ENCODE measurements at places on chromosomes 12 and 14.

- DNase-seq: no peak
These were observed 3.6 kb downstream of the AMN start for GRCh38 chr14:102926104-102926503.

GRCh38 chr14:85334316-85334715 lies 195.6 kb upstream of the FLRT2 start:
- no peak for DNase-seq

GRCh38 chr14:65422088-65422834 lies 9.7 kb downstream of the FUT8 start:
- no peak for DNase-seq

- DNase-seq: no peak
These were observed 56.7 kb upstream of the LRFN5 start for GRCh38 chr14:41549821-41550607.

DNA sequence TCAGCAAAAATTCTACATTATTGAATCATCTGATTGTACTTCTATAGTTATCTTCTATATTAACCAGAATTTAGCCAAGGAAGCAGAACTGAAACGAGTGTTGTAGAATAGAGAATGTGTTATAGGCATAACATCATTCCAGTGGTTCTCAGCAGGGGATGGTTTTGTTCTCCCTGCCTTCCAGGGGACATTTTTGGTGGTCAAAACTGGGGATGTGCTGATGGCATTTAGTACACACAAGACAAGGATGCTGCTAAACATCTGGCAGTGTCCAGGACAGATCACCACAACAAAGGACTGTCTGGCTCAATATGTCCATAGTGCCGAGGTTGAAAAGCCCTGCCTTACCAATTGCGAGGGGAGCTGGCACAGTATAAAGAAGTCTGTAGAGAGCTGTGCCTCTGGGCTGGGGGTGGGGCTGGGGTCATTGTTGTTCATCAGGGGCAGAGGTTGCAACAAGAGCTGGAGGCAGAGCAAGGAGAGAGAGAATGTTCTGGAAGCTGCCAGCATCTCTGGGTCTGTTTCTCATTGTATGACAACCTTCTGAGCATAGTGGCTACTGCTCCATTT lies 1472.8 kb downstream of the AACS start:
- DNase-seq: no peak

DNA sequence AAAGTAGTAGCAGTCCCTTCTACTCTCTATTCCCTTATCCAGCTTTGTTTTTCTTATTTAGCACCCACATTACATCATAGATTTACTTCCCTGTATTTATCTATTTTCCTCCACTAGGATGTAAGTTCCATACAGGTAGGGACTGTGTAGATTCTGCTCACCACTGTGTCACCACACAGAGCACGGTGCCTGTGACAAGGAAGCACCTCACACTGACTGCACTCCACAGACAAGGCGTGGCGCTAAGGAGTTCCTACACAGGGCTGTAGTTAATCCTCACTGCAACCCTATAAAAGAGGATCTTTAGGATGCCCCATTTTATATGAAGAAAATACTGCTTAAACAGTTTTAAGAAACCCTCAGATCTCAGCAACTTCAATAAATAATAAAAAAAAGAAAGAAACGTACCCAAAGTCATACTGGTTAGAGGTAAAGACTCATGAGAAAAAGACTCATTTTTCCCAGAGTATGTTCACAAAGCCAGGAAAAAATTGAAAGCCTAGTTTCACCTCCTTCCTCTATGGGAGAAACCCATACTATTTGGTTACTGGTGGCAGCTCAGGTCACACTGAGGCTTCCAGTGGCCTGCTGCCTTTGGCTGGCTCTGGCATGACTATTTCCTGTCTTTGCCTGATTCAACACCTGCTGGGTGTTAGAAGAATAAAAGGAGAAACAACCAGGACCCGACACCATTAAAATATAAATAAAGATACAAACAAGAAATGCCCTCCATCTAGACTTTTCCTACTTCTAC lies 36.9 kb downstream of the RAD9B start:
- DNase-seq: no peak

DNA sequence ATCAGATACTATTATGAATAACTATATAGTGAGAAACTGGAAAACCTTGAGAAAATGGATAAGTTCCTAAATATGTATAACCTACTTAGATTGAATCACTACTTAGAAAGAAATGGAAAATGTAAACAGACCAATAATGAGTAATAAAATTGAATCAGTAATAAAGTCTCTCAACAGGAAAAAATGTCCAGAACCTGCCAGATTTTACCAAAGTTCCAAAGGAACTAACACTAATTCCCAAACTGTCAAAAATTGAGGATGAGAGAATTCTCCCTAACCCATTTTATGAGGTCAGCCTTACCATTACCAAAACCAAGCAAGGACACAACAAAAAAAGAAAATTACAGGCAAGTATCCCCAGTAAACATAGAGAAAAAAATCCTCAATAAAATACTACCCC lies 272.0 kb downstream of the RPAP3 start:
- DNase-seq: no peak

GRCh38 chr14:20755037-20755436 lies 9.3 kb downstream of the EDDM3A start:
- no peak for DNase-seq

DNA sequence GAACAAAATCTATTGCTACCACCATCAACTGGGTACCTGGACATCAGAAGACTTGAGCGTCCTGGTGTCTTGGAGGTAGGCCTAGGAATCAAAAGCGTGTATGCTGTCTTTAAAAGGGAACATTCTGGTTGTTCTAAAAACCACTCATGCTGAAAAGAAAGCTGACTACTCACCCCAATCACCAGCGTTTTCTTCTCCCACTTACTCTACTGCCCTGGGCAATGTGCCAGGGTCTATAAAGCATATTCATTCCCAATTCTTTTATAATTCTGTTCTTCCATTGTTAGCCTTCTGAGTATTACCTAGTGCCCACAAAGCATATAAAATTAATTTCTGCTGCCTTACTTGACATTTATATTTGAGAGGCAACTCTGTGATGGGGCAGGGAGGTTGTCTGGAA lies 133.4 kb downstream of the KCNA5 start:
- no peak for DNase-seq

DNA sequence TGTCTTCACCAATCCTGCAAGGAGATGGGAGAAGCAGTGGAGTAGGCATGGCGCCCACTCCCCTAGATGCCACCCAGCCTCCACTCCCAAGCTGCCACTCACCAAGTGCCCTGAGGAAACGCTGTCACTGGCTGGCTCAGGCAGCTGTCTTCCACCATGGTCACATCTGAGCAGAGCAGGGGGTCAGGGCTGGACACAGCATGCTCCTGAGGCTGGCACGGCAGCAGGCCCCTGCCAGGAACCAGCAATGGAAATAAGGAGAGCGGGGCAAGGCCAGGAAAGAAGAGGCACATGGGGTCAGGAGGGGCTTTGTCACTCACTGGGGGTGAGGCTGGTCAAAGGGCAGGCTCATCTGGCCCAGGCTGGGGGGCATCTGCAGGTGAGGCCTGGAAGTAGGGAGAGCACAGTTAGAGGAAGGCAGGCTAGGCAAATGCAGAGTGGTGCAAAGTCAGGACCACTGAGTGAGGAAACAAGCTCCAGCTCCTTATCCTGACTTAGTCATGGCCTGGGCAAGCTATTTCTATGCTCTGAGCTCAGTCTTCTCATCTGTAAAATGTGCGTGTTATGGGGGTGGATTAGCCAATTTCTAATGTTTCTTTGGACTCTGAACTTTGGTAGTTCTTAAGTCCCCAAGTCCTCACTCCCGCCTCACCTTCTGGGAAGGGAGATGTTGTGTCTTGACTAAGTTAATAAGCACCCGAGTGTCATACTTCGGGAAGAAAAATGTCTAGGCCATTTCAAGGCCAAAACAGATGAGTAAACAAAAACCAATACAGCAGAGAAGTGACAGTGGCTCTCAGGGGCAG lies 8.0 kb downstream of the NAB2 start:
- no peak for DNase-seq

DNA sequence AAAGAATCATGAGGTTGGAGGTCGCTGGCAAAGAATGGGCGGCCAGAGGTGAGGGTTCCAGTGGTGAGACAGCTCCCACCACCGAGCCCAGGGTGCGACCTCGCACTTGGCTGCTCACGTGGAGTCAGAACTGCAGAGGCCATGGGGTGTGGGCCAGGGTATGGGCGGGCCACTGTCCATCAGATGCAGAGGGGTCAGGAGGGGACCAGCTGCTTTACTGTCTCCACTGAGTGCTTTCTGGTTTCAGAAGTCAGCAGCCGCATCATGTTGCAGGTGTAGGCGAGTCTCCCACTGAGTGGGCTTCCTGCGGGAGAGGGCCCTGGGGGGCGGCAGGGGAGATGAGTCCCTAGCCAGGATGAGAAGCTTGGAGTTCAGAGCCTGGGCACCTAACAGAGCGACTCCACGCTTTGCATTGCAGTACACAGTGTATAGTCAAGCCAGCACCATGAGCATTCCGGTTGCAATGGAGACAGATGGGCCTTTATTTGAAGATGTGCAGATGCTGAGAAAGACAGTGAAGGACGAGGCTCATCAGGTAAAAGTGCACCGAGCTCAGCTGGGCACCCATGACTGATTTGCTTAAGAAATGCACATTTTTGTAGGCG lies 46.9 kb upstream of the DYNC1H1 start:
- no peak for DNase-seq

DNA sequence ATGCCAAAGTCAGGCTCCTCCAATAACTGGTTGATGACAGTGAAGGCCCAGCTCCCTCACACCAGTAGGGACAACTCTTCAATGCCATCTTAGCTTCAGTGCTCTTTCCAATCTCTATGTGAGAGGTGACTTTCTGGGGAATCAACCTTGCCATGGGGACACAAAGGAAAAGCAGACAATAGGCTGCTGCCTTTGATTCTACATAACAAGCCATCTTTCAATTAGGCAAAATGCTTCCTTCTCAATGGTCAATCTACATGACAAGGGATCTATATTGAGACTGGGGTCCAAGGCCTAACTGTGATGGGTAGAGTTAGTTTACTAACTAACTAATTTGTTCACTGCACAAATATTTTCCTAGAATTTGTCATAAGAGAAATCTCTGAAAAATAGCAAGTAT lies 1417.5 kb upstream of the SEL1L start:
- no peak for DNase-seq

DNA sequence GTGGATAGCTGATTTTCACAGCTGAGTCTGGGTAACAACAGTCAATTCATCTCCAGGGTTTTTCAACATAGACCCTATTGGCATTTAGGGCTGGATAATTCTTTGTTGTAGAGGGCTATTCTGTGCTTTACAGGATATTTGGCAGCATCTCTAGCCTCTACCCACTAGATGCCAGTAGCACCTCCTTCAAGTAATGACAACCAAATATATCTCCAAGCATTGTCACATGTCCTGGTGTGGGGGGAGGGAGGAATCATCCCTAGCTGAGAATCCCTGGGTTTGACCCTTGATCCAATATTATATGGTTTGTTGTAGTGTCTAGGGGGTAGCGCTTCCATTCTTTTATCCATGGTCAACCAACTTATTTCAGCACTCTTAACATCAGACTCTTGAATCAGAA lies 157.2 kb downstream of the ANO4 start:
- DNase-seq: no peak

- no peak for DNase-seq
These were observed 21.5 kb upstream of the FAM181A start for GRCh38 chr14:93905623-93906022.

DNA sequence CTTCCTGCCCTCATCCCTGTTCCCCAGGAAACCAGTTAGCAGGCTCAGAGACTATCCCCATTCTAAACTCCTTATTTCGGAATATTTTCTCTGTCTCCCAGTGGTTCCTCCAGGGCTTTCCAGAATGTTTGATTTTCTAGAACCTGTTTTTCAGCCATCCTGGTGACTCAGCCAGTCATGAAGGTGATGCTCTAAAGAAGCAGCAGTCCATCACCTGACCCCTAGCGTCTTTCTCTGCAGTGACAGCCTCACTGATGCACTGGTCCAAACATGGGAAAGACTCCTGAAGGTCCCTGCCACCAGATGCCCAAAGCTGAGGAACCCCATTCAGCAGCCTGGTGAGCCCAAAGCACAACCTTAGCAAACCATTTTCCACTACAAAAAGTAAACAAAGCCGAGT lies 212.6 kb downstream of the PHETA1 start:
- DNase-seq: no peak

DNA sequence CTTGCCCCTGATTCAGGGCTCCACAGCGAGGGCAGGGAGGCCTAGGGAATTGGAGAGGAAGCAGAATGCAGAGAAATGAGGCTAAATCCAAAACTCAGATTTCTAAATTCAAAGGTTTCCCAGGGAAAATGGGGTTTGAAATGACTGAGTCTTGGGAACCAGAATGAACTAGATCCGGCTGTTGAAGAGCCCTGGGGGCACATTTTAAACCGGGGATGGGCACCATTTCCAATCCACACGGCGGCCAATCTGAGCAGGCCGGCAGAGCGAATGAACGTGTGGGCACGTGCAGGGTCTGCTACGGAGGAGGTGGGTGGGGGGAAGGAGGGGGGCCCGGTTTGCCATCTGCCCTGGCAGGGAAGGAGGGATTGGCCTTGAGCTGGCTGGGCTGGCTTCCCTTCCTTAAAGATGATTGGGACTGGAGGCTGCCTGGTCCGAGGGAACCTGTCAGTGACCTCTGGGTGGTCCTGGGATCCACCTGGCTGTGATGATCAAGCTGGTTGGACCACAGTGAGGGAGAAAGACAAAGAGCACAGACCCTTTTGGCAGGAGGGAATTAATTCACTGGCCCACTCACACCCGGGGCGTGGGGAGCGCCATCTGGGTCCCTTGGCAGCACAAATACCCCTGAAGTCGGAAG lies 161.0 kb downstream of the RBM19 start:
- DNase-seq: no peak

DNA sequence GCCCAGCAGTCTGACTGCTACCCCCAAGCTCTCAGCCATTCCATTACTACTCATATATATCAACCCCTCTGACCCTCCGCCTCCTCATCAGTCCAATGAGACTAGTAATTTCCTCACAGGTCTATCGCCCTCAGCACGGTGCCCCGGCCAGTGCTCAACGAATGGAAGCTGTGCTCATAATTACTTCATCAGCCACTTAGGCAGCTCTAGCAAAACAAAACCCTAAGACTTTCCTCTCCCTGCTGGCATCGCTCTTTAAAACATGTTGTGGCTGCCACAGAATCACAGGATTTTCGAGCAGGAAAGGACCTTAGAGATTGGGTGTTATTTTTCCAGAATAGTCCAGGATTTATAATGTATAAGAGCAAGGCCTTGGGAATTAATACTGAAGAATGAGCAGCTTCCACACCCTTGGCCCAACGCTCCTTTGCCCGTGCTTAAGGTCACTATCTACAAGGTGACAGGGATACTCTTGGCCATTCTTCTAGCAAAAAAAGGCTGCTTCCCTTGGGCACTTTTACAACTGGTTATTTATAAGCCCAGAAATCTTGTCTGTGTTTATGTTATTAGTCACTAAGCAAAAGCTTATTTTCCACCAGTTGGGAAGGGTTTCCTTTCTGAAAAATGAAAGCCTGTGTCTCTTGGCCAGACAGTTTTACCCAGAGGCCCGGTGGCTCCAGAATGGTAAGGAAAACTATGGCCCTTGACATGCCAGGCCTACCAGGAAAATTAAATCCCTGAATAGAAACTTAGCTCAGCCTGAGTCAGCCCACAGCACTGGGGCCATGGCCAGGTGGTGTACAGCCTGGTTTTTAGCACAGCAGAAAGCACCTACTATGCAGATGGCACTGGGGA lies 47.9 kb downstream of the NUAK1 start:
- no peak for DNase-seq

Data from amygdala (tissue), 56 donors.